ENCODE measurements at places on chromosomes 3 and 15. TPM values are rescaled to one million over a fixed set of nuclear protein-coding genes. Genes with fewer than 3 reads are reported as not detected.

DNA sequence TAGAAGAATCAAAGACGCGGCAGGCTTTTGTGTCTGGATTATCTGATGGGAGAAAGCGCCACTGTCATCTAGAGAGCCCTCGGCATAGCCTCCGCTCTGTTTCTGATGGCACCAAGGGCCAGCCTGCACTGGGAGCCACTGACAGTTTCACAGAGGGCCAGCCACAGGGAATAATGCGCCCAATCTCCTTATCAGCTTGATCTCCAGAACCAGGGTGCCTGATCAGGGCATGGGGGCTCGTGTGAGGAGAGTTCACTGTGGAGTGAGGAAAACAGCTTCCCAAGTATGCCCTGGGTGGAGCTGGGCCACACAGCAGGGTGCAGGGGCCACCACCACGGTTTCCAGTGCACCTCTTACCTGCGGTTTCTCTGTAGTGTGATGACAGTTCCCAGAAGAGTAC, 29.8 kb upstream of the CLK3 start:
- no peak for DNase-seq

The DNAJA4 gene
- total RNA-seq, result 79.9 TPM

The CLSTN2 gene
- total RNA-seq, result 7.8 TPM

The ISLR gene
- 11.6 TPM for total RNA-seq

GRCh38 chr15:75008221-75008625, 12.9 kb downstream of the SCAMP5 start:
- no peak for DNase-seq

- no peak for DNase-seq
Measured at GRCh38 chr15:96199111-96199510, 131.4 kb upstream of the NR2F2 start.

The CORO2B gene
- total RNA-seq, result 6.6 TPM

GRCh38 chr15:83204697-83205096, 2.9 kb downstream of the HDGFL3 start:
- DNase-seq, result no peak
